ENCODE measurements at places on chromosomes 12 and 14.

GRCh38 chr12:53344487-53344823 is 8.3 kb upstream of the SP7 start:
- DNase-seq, result no peak

DNA sequence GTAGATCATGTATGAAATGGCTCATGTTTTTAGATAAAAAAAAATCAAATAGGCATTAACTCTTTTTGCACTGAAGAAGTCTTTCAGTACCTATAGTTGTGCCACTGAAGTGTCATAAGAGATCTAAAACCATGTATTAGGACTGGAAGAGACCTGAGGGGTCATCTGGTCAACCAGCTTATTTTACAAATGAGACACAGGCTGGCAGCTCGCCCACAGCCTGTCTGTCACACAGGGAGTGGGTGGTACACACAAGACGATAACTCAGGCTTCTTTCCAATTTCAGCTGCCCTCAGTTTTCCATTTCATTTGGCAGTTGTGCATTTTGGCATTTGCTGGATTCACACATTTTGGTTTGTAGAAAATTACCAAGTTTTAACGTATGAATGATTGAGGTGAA is 34.7 kb downstream of the C12orf75 start:
- no peak for DNase-seq

GRCh38 chr14:75648066-75648838 is 12.4 kb downstream of the ERG28 start:
- DNase-seq, result peak; percentile 71

DNA sequence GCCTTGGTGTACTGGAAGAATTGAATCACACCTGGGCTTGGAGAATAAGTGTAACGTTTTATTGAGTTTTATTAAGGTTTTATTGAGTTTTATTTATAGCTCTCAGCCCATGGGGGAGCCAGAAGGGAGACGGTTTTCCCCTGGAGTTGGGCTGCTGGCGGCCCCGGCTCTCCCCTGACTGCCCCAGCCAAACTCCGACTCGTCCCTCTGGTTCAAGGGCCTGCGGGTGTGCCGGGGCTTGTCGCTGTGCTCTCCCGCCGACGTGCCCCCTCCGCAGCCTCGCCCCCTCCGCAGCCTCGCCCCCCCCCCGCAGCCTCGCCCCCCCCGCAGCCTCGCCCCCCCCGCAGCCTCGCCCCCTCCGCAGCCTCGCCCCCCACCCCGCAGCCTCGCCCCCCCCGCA is 326.1 kb upstream of the RTL1 start:
- no peak for DNase-seq

DNA sequence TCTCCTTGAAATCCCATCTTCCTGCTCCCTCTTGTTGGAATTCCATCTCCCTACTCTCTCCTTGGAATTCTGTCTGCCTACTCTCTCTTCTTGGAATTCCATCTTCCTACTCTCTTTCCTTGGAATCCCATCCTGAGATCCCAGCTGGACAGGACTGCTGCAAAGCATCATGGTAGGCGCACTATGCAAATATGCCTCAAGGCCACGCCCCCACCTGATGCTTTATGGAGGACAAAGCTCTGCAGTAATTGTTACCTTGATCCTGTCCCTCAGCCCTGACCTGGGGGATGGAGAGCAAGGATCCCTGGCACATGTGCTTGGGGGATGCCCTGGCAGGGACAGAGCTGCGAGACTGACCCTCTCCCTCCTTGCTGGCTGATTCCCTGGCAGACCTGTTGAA is 185.6 kb downstream of the TBX5 start:
- no peak for DNase-seq

All from SHP77 (cell line).